ENCODE measurements at places on chromosomes 1 and 21. TPM values are rescaled to one million over a fixed set of nuclear protein-coding genes. Genes with fewer than 3 reads are reported as not detected.
A peak's percentile ranks its signal among the peaks of the same experiment; 100 is the strongest.

GRCh38 chr1:228007049-228007800, 427 bp downstream of the WNT3A start:
- DNase-seq = no peak

GRCh38 chr1:34918977-34919561, 10.4 kb downstream of the DLGAP3 start:
- DNase-seq = no peak

DNA sequence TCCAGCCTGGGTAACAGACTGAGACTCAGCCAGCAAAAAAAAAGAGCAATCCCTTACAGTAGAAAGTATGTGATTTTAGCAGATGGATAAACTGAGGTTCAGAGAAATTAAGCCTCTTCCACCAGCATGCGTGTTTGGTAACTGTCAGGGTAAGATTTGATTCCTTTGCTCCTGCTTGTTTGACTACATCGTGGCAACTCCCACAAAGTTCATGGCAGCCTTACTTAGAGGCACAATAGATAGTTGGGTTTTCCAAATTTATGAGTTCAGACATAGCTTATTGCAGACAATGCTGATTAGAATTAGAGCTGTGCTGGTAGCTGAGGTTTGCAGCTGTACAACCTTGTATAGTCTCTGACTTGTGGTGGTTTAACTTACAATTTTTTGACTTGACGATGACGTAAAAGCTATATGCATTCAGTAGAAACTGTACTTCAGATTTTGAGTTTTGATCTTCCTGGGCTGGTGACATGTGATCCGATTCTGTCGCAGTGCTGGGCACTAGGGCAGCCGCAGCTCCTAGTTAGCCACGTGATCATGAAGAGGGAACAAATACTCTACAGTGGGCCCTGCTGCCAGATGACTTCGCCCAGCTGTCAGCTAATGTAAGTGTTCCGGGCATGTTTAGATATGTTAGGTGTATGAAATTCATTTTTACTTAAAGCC, 167.8 kb downstream of the DHRS3 start:
- peak; percentile 48 for DNase-seq

DNA sequence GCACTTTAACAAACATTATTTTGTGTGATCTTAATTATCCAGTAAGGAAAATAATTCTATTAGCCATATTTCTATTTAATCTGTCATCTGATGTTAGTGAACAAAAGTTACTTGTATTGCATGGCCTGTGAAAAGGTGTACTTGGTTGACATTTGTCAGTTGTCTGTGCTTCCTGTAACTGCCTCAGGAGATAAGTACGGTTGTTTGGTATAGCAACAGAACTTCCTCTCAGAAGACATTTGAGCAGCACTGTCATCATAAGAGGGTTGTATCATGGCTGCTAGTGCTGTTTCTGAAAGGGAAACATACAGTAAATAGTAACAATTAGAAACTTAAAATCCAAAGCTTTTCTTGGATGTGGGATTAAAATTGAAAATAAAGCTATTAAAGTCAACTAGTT, 3.4 kb downstream of the BLZF1 start:
- no peak for DNase-seq

- no peak for DNase-seq
These were observed 1.2 kb upstream of the LRRC52 start for GRCh38 chr1:165542647-165543046.

The PPCS gene
- 42.4 TPM for total RNA-seq

All from heart left ventricle (tissue), 16 donors.